ENCODE measurements at places on chromosomes 6 and 20. TPM values are rescaled to one million over a fixed set of nuclear protein-coding genes. Genes with fewer than 3 reads are reported as not detected.

CASS4 gene
- 5.6 TPM for total RNA-seq

HLA-G gene
- 0.35 TPM for total RNA-seq

MCM3 gene
- total RNA-seq, result 276 TPM

L3MBTL1 gene
- total RNA-seq, result 8.0 TPM

LY6G5B gene
- total RNA-seq, result 15.5 TPM

DNA sequence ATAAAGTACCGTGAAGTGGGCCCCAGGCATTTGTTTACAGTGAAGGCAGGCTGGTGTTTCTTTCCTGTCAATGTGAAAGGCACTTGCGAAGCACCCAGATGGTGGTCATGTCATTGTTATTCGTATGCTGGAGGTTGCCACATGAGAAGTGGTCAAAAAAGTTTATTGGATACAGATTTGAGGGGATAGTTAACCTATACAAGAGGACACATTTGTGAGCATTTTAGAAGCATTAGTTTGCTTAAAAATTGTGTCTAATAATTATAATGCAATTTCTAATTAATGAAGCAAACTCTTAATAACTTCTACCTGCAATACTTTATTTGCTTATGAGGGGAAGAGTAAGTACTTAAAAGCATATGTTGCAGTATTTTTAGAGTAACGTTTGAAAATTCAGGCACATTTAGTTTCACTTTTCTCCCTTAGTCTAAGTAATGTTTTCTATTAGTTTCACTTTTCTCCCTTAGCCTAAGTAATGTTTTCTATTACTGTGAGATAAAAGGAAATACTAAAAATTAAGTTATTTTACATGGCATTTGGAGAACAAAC lies 120.7 kb upstream of the CLDN20 start:
- H3K36me3 ChIP-seq, result peaks cover 31% of the 10 kb centered on the region
- H3K4me1 ChIP-seq, result peaks cover 32% of the 10 kb centered on the region
- no peaks in the 10 kb centered on the region for H3K27me3 ChIP-seq
- H3K4me3 ChIP-seq, result peak overlapping the region; percentile 65
- H3K27ac ChIP-seq, result peak overlapping the region; percentile 92
- DNase-seq, result no peak

GRCh38 chr20:63689046-63690002 lies 7.1 kb upstream of the TNFRSF6B start:
- H3K27ac ChIP-seq, result no peak overlapping the region
- H3K4me3 ChIP-seq, result no peak overlapping the region
- peaks cover 15% of the 10 kb centered on the region for H3K36me3 ChIP-seq
- DNase-seq, result peak; percentile 6
- H3K27me3 ChIP-seq, result no peaks in the 10 kb centered on the region

DNA sequence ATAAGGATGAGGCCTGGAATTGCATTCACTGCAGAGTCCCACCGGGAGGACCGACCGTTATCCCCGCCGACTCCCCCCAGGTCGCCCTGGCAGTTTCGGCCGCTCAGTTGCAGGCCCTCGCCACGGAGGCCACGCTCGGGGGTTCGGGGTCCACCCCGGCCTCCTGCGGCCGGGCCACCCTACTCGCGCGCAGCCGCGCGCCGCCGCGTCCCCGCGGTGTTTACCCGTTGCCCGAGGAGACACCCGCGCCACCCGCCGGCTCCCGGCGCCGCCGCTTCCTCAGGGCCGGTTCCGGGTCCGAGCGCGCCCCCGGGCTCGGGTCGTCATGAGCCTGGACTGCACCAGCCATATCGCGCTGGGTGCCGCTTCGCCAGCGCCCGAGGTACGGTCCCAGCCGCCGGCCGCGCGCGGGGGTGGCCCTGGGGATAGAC lies at the start of gene CCDC170:
Gene CCDC170, plus strand, starts transcription at position 214 of the 431 bp plus-strand sequence. Its CDS starts 112 bp downstream, at position 326.
- peak within 1 kb of the TSS; percentile 31 for H3K27ac ChIP-seq
- no peaks in the 10 kb centered on the region for H3K36me3 ChIP-seq
- peak; percentile 38 for DNase-seq
- peak within 1 kb of the TSS; percentile 71 for H3K4me3 ChIP-seq
- H3K4me1 ChIP-seq, result peaks cover 14% of the 10 kb centered on the region

DNA sequence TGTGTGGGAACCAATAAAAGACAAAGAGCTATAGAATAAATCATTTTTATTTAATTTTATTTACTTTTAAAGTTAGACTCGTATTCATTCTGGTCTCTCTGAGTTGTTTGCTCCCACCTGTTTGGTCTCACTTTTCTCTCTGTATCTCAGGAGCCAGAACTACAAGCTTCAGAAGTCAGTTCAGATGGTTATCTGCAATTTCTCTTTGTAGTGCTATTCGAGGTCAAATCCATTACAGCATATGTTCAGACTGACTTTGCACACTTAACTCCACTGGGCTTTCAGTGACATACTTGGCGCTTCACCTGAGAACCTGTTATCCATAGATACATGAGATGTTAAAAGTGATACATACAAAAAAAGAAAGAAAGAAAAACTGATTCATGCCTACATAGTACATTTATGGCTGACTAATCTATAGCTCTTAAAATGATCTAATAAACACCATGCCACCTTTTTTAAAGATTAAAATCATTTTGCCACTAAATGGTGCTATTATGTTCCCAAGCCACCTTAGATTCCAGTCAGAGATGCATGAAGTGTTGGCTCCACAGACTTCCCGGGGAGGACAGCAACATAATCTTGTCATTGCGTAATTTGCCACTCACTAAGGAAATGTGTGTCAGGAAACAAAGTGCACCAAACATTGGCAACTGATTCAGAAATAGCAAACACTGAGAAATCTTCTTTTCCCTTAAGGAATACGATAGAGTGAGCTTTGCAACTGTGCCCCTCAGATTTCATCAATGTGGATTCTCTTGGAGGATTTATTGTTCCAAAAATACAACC lies 396.7 kb downstream of the HACE1 start:
- no peak overlapping the region for H3K27ac ChIP-seq
- no peak for DNase-seq
- no peaks in the 10 kb centered on the region for H3K36me3 ChIP-seq
- H3K4me1 ChIP-seq, result peaks cover 5% of the 10 kb centered on the region
- no peak overlapping the region for H3K4me3 ChIP-seq

GRCh38 chr20:3738111-3739053 lies 5.9 kb downstream of the HSPA12B start:
- H3K4me3 ChIP-seq, result no peak overlapping the region
- peaks cover 3% of the 10 kb centered on the region for H3K27me3 ChIP-seq
- no peak for DNase-seq
- no peak overlapping the region for H3K27ac ChIP-seq

DNA sequence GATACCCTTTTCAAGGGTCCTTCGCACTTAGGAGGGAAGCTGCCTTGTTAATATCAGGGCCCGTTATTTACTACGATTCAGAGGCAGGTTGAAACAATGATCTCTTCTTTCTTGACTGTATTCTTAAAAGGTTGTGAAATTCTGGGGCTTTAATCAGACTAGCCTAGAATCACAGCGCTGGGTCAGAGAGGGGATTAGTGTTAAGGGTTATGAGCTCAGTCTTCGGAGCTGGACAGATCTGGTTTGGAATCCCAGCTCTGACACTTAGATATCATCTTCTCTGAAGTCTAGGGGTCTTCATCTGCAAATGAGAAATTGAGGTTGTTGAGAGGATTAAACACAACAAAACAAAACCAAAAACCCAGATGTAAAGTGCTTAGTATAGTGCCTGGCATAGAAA lies 77.4 kb downstream of the CD83 start:
- no peak overlapping the region for H3K4me3 ChIP-seq
- peaks cover 6% of the 10 kb centered on the region for H3K27me3 ChIP-seq
- no peaks in the 10 kb centered on the region for H3K4me1 ChIP-seq

DNA sequence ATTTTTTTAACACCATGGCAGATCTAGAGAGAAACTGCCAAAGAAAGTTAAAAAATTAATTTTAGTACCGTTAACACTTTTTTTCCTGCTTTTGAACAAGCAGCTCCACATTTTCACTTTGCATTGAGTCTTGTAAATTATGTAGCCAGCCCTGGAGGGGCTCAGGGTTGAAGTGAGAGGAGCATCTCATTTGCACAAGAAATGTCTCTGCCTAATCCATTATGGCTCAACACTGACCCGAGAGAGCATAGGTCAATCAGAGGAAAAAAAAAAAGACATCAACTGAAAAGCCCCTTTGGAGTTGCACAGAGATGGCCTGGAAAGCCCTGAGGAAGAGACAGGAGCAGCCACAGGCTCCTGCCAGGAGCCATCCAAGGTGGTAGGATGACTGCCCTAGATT lies 4.3 kb upstream of the SLPI start:
- H3K4me3 ChIP-seq, result no peak overlapping the region
- H3K27ac ChIP-seq, result no peak overlapping the region
- DNase-seq, result no peak

DNA sequence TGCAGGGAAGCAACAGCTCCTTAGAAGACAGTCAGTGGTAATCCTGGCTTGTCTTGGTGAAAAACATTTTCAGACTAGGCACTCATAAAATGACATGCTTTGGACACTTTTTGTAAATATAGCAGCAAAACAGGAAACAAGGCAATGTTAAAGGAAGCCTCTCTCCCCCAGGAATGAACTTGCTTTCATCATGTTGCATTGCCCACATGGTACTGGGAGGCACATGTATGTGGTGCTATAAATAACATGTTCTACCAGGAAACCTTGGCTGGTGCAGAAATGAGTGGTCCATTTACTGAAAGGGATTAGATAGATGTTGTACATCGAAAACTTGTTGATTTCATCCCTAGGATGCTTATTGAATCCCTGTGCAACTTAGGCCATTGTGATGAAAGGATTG lies 121.4 kb upstream of the RREB1 start:
- no peaks in the 10 kb centered on the region for H3K4me1 ChIP-seq
- no peak for DNase-seq
- H3K27me3 ChIP-seq, result no peaks in the 10 kb centered on the region
- no peak overlapping the region for H3K27ac ChIP-seq
- H3K36me3 ChIP-seq, result no peaks in the 10 kb centered on the region

DNA sequence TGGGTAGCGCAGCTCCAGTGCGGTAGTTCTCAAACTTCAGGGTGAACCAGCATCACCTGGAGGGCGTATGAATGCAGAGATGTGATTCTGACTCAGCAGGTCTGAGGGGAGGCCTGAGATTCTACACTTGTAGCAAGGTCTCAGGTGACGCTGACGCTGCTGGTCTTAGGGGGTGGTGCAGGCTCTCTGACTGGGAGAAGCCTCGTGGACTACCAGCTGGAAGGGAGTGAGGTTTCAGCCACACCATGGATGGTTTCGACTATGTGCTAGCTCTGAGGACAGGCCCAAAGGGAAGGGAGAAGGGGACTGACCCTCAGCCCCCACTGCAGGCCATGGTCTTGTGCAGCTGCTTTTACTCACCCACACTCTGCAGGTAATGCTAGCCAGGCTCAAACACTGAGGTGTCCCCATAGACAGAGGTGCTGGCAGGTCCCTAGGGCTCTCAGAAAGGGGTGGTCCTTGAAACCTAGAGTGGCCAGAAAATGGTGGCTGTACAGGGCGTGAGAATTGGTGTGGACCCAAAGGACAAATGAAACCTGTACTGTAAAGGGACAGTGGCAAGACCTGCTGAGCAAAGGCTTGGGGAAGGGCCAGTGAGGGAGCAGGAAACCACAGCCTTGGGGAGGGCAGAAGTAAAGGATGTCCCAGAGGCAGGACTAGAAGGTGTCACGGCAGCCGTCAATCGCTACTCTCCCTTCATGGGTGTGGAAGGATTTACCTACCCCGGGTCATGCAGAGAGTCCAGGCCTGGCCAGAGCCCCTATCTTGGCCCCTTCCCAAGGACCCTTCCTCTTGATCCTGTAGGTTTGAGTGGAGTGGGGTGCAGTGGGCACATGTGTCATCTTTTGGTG lies 52.7 kb downstream of the EBF4 start:
- H3K36me3 ChIP-seq, result no peaks in the 10 kb centered on the region
- no peak for DNase-seq
- no peak overlapping the region for H3K27ac ChIP-seq
- peaks cover 37% of the 10 kb centered on the region for H3K4me1 ChIP-seq

GRCh38 chr6:36829919-36830544 lies 9.2 kb downstream of the CPNE5 start:
- H3K36me3 ChIP-seq, result no peaks in the 10 kb centered on the region
- no peak for DNase-seq
- H3K27ac ChIP-seq, result no peak overlapping the region
- peaks cover 3% of the 10 kb centered on the region for H3K27me3 ChIP-seq
- peaks cover 6% of the 10 kb centered on the region for H3K4me1 ChIP-seq

DNA sequence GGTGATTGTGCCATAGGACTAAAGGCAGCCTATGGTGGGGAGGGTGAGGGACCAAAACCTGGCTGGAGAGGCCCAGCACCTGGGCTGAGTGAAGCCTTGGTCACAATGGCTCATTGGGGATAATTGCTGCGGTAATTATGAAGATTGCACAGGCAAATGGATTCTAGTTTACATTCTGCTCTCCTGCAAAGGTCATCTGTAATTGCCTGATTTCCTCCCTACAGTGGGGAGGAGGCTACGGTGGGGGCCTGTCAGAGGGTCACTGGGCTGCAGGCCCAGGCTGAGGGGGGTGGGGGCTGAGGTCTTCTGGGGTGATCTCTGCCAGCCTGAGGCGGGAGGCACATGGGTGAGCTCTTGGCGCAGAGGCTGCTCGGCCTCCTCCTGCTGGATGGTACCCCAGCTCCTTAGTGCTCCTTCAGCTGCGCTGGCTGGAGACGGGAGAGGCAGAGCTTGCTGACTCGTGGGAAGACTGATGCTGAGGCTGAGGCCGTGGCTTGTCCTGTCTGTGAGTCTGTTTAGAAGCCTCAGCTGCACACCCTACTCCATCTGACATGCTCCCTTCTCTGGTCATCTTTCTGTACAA lies 30.3 kb downstream of the PACSIN1 start:
- DNase-seq, result no peak
- H3K4me3 ChIP-seq, result no peak overlapping the region
- H3K4me1 ChIP-seq, result no peaks in the 10 kb centered on the region

DNA sequence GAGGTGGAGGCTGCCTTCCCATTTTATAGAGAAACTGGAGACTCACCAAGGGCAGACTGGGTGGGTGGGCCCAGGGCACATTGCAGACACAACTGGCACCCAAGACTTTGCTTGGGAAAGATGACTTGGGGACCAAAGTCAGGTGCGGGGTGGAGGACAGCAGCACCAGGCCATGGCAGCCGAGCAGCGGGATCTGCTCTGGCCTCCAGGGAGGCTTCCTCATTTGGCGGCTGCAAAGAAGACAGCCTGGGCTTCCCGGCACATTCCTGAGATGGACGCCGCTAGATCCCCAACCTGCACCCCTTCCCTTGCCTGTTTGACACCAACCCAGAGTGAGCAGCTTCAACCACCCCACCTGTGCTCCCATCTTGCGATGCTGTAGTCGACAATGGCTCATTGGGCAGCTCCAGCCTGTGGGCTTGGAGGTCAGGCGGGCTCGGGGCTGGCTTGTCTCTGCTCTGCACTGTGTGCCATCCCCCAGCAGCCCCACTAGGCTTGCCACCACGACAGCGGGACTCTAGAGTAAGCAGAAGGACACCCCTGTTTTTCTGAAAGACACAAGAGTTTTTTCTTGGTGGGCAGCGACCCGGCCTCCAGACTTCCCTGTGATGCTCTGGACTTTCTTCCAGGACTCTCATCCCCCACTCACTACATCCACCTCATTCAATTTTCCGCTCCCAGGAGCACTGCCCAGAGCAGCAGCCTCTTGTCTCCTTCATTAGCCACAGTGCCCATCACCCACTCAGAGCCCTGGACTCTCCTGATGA lies 184.9 kb upstream of the CST7 start:
- DNase-seq, result no peak
- H3K4me1 ChIP-seq, result no peaks in the 10 kb centered on the region
- H3K27me3 ChIP-seq, result peaks cover 3% of the 10 kb centered on the region
- no peaks in the 10 kb centered on the region for H3K36me3 ChIP-seq
- no peak overlapping the region for H3K27ac ChIP-seq

All from activated CD4-positive, alpha-beta T cell treated with anti-CD3 and anti-CD28 coated beads for 36 hours (primary cell).